ENCODE measurements at places on chromosomes 13 and 19.

- no peak for DNase-seq
Measured at GRCh38 chr13:76160506-76160905, 524.4 kb downstream of the LMO7 start.

DNA sequence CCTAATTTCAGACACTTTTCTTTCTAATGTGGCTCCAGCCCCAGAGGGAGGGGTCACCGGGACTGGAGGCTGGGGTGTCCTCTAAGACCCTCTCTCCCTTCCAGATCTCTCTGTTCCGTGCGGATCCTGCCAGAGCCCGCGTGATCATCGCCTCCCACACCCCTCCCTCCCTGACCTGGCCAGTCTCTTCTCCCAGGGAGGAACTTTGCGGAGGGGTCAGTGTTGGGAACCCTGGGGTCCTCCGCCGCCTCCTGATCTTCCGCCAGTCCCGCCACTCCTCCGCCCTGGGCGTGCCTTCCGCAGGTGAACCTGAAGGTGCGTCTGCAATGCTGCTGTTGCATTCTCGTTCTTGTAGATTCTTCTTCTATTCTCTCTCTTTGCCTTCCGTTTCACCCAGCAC lies 9.1 kb downstream of the SOX21 start:
- DNase-seq = no peak

DNA sequence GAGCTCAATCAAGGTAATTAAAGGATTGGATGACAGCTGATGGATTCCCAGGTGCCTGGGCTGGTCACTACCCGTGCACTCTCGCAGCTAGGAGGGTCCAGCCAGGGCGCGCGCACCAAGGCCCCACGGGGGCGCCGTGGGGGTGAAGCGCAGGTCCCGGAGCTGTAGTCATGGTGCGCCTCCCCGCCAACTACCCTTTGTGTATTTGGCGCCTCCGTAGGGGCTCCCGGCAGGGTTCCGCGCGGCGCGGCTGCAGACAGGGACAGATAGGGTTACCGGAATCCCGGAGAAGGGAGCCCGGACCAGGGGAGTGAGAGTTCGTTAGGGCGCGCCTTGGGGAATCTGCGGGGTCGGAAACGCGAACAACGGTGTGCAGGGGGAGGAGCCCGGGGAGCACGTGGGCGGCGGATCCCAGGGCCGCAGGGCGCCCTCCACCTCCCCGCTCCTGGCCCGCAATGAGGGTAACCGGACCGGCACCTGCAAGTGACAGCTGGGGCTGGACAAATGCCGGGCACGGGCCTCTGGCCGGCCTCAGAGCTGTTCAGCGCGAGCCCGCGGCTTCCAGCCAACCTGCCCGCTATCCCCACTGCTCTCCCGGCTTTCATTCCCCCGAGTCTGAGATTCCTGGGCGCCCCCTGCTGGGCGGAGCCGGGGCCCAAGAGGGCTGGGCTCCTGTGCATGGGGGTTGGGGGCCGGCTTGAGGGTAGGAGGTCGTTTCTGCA lies 3.4 kb upstream of the PRAM1 start:
- DNase-seq = peak; percentile 89

DNA sequence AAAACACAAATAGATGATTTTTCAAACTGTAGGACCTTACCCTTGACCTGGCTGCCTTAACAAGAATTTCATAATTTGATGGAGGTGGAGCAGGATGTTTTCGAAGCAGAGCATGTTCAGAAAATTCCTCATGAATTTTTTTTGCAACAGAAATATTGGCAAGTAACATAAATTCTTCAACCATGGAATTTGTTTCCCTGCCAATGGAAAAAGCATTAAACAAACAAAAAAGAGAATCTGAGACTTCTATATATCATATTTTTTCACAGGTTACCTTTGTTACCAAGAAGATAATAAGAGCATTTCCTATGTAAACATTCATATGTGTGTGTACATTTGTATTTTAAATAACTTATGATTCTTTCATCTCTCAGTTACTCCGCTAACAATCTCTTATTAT lies 18.3 kb downstream of the DIS3 start:
- DNase-seq = no peak

GRCh38 chr19:29942404-29943261 lies 594 bp downstream of the URI1 start:
- DNase-seq = peak; percentile 76

All from left lobe of liver (tissue), 2 donors.